NCI-H526 treated with DMSO at 0.1 percent for 48 hours (cell line): ENCODE measurements at places on chromosomes 16 and 17.

DNA sequence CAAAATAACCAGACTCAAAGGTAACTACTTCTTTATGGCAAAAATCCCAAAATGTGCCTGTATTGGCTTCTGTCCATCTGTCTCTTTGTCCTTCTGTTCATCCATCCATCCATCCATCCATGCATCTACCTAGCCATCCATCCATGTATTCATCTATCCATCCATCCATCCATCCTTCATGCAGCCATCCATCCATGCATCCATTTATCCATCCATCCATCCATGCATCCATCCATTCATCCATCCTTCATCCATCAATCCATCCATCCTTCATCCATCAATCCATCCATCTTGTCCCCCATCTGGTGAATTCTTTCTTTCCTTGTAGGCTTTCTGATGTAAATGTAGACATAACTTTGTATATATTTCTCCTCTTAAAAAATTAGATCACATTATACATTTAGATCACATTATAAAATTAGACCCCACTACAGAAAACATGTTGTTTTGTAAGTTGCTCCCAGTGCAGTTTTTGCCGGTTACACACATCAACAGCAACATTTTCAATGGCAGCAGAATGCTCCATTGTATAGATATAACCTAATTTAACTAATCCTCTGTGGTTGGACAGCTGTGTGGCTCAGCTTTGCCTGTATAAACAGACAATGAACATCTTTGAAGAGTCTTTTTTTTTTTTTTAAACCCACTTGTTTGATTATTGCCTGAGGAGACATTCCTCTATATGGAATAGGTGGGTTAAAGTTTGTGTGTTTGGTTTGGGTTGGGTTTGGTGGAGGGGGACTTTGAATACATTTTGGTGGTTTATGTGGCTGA, 72.0 kb downstream of the MSI2 start:
- peak; percentile 72 for DNase-seq

GRCh38 chr16:76576526-76576925, 299.3 kb downstream of the CNTNAP4 start:
- no peak for DNase-seq

DNA sequence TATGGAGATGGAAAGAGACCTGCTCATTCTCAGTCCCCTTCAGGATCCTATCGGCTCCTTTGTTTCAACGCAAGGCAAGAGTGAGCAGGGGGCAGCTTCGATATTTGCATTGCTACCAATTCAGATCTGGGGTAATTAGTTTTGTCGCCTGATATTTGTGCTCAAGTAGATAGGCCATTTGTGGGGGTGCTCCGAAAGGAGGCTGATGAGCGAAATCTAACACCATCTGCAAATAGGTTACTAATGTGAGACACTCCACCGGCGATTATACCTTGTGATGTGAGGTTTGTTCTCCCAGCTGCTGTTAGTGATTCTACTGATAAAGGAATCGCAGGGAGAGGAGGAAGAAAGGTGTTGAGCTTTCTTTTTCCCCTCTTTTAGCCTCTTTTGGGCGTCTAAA, 31.5 kb downstream of the WSCD1 start:
- DNase-seq = no peak

GRCh38 chr17:45639297-45639849, 144.7 kb upstream of the CRHR1 start:
- no peak for DNase-seq

- no peak for DNase-seq
Measured at GRCh38 chr17:40402668-40403067, 15.0 kb downstream of the TOP2A start.

DNA sequence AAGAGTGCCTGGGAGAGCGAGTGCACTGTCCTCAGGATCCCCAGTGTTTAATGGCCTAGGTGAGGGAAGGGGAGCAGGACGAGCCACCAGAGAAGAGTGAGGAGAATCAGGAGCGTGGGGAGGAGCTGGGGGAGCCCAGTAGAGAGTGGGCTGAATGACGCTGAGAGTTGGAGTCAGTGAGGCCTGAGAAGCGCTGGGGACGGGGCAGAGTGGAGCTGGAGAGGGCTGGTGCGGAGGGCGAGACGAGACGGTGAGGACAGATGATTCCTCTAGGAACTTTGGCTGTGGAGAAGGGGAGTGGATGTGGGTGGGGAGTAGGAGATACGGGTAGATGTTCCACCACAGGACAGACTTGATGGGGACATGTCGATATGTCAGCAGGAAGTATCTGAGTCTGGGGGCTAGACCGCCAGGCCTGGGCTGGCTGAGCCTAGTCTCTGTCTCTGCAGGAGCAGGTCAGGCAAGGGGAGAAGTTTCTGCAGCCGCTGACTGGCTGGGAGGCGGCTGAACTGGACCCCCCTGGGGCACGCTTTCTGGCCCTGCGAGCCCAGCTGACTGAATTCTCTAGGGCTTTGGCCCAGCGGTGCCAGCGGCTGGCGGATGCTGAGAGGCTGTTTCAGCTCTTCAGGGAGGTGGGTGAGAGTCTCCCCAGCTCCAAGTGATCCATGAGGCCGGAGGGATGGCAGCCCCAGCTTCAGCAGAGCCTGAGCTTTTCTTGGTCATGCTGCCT, 4.7 kb downstream of the PLEKHG4 start:
- no peak for DNase-seq

- no peak for DNase-seq
Measured at GRCh38 chr16:89600427-89600826, 13.0 kb upstream of the DPEP1 start.

GRCh38 chr17:12789481-12790248, at the start of gene ARHGAP44:
Gene ARHGAP44 (plus strand): TSS chr17:12789498. CDS start chr17:12789839, 341 bp downstream.
- DNase-seq = peak; percentile 10

- DNase-seq = no peak
Measured at GRCh38 chr17:32356750-32357149, 6.8 kb downstream of the ZNF207 start.

DNA sequence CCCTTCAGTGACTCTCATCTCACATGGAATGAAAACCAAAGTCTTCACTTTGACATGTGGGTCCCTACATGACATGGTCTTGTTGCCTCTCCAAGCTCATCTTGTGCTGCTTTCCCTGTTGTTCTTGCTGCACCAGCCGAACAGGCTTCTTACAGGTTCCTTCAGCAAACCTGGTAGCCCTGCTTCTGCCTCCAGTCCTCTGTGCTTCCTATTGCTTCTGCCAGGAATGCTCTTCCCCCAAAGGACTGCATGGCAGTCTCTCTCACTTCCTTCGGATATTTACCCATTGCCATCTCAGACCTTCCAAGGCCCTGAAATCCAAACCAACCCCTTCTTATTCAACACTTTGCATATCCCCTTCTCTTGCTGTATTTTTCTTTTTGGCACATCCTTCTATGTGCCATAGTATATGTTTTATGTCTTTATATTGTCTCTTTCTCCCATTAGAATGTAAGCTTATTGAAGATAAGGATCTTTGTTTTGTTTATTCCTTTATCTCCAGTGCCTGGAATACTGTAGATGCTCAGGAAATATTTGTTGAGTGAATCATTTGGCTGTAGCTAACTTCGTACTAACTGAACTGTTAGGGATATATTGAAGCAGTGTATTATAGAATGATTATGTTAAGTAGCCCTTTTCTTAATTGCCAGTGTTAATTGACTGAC, 57.9 kb upstream of the SLC12A3 start:
- DNase-seq = no peak

DNA sequence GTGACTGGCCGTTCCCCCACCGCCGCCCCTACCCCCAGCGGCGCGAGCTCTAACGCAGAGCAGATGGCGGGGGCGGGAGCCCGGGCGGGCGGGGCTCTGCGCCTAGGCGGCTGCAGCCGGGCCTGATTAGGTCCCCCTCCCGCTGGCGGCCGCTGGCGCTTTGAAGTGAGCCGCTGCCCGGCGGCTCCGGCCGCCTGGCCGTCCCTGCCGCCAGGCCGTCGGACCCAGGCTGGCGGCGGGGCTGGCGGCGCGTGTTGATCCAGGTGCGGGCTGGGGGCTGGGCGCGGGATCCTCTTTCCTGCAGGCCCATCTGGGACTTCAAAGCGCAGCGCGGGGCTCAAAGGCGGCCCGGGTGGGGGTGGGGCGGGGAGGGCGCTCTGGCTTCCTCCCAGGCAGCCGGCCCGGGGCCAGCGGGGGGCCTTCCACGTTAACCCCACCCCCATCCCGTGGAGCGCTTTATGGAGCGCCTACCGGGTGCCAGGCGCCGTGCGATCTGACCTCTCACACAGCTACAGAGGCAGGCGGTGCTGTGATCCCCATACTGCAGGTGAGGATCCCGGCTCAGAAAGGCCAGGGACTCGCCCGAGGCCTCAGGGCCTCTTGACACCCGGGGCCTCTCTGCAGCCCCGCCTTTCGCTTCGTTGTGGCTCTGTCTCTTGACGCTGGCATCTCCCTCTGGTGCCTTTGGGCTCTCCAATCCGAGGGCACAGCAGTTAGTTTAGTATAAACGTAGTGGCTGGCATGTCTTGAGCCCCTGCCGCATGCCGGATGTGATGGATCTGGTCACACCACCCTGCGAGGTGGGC, 80.0 kb upstream of the NKD1 start:
- DNase-seq = no peak

DNA sequence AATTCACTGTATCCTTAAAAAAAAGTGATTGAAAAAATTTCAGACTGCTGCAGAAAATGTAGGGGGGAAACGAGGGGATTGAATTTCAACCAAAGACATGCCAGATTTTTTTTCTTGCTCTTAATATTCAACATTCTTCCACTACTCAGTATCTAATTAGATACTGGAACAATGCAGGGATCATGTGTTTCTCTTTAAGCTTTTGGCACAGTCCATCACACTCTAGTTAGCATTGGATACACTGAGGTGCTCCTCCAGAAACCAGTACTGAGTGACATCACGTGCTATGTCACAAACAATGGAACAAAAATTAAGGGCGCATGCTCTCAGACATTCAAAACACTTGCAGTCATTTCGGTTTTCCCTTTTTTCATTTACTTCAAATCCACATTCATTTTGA, 298.6 kb upstream of the PSMD7 start:
- DNase-seq = no peak

DNA sequence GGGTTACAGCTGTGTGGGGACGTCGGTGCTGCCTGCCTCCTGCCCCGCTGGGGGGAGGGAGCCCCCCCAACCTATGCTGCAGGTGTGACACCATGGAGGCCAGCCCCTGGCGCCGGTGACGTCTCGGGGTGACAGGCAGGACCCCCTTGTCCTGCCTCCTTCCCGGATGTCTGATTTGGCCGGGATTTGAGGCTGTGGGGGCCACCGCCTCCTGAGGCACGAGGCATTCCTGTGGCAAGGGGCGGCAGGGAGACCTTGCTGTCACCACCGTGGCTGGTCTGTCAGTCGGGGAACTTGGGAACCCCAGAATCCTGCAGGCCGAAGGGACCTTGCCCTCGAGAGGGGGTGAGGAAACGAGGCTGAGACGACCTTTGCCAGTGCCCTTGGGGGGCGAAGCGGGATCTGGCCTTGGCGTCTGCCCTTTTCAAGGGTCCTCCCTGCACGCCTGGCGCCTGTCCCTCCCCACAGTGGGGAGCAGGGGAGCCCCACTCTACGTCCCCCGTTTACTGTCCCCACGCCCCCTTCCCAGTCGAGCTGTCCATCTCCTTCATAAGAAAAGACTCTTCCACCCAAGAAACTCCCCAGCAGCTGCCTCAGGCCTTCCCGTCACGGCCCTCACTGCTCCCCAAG, 74.4 kb downstream of the METRNL start:
- no peak for DNase-seq

DNA sequence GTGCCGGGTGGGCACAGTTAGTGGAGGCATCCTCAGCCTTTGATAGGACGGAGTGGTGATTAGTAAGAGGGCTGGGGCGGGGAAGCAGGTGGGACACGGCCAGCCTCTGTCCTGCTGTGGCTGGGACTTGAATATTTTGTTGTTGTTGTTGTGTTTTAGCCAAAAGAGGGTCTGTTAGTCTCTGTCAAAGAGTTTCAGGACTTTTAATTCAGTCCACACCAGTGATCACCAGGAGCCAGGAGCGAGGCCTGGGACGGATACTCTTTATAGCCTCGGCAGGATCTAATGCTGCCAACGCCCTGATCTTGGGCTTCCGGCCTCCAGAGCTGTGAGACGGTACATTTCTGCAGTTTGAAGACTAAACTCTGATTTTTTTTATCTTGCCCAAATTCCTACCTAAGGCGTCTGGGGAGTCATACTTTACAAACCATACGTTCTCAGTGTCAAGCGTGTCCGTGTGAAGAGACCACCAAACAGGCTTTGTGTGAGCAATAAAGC, 2.9 kb upstream of the RNF213 start:
- no peak for DNase-seq

- no peak for DNase-seq
Measured at GRCh38 chr17:13537871-13538643, 63.7 kb downstream of the HS3ST3A1 start.

DNA sequence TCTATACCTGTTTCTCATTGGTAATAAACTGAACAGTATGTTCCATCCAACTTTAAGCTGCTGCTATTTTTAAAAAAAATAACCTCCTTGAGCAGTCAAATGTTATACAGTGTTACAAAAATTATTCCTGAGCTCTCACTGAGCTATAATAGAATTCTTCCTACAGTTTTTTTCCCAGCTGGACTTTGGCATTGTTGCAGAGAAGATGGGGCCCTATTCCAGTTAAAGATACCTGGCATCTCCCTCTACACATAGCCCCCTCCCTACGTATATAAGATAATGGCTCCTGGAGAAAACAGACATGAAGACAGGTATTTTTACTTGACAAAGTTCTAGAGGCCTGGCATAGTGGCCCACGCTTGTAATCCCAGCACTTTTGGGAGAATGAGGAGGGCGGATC, 1.6 kb upstream of the COX6A2 start:
- DNase-seq = no peak

GRCh38 chr17:36089888-36090836, at the start of gene CCL3:
Gene CCL3 (minus strand): TSS chr17:36090143. CDS start chr17:36090058, 85 bp downstream.
- no peak for DNase-seq

GRCh38 chr17:59432657-59433056, 101.2 kb downstream of the YPEL2 start:
- no peak for DNase-seq

DNA sequence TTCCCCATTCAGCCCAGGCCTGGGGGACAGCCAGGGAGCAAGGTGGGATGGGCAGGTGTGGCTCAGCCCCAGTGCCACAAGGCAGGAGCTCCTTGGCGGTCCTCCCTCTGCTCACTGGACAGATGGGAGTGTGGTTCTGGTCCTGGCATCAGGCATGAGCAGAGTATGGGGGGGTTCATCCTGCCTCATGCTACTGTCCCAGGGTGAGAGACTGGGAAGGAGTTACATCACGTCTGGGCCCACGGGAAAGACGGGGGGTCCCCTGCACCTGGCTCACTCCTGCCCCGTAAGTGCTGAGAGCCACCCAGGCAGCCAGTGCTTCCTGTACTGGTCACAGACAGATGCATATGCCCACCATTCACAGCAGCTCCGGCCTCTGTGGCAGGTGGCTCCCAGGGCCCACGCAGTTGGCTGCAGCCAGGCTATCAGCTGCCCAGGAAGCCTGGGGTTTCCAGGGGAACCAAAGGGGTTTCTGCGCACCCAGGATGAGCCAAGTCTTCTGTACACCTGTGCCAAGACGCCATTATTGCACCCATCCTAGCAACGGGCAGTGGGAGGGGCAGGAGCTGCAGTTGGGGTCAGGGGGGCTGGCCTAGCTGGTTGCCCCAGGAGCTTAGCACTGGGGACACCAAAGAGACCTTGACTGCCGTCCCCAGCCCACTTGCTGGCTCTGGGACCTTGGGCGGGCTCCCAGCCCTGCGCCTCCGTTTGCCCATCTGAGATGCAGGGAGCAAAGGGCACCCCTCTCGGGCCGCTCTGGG, 1.9 kb downstream of the BAIAP3 start:
- no peak for DNase-seq

GRCh38 chr17:41678411-41678906, 10.2 kb upstream of the EIF1 start:
- DNase-seq = no peak

- DNase-seq = no peak
Measured at GRCh38 chr17:65656390-65657250, 95.2 kb upstream of the AXIN2 start.

GRCh38 chr17:62611728-62612127, 15.7 kb upstream of the MRC2 start:
- no peak for DNase-seq
